ENCODE measurements at places on chromosomes 3 and 15.

DNA sequence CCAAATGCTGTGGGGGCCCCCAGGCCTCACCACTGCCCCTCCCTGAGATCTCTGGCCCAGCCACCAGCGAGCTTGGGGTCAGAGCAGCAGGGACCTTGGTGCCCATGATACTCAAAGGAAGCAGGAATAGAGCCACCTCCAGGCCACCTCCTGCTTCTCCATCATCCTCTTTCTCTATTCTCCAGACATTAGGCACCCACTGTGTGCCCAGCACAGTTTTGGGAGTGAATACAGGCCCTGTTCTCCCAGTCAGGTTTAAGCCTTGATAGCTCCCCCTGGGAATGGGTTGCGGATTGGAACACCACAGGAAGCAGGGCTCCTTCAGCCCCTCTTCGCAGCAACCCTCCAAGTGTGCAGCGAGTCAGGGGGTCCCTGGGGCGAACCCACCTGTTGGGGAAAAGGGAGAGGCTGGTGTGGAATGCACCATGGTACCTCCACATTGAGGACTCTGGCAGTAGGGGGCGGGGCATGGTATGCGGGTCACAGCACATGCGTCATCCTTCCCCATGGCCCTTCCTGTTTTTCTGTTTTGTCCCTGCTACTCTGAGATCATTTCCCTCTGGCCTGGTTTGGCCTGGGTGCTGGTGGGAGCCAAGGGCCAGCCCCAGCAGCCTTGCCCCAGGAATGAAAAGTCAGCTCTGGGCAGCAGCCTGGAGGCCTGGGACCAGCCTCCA is 14.2 kb upstream of the SEMA3B start:
- DNase-seq = no peak

DNA sequence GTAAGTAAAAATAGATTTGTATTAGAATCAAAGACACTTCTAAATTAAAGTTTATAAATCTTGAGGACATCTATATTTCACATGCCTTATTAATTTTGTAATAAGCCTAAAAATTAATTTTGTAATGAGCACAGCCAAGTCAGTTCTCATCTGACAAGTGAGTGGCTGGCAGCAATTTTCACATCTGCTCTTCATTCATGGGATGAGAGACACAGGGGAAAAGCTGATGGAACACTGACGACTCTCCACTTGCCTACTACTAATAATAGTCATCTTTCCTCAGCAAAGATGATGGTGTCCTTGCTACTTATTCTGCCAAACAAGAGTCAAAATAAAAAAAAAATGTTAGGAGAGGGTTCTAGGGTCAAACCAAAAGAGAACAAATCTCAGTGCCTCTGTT is 14.4 kb upstream of the CMSS1 start:
- DNase-seq = no peak

DNA sequence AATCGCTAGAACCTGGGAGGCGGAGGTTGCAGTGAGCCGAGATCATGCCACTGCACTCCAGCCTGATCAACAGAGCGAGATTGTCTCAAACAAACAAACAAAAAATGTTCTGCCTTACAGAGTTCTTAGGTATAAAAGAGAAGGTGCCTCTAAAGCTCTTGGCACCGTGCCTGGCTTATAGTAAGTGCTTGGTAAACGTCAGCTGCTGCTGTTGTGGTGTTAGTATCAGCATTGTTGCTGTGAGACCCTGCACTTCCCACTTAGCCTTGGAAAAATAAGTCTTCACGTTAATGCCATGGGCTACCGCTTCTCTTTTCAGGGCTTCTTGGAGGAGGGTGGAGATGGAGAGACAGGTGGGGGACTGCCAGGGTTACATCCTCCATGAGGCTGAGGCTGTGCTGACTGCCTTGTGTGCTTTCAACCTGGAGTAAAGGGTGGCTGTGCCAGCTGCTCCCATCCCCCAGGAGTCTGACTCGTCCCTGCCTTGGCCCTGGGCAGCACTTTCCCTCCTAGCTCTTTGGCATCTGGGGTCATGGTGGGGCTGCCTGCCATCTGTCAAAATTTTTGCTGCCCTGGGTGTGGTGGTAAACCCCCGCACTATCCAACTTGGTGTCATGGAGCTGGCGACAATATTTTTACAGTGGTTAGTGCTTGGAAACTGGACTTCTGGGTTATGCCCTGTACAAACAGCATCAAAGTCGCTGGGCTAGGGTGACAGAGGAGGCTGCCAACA is 17.8 kb downstream of the FLNB start:
- no peak for DNase-seq

DNA sequence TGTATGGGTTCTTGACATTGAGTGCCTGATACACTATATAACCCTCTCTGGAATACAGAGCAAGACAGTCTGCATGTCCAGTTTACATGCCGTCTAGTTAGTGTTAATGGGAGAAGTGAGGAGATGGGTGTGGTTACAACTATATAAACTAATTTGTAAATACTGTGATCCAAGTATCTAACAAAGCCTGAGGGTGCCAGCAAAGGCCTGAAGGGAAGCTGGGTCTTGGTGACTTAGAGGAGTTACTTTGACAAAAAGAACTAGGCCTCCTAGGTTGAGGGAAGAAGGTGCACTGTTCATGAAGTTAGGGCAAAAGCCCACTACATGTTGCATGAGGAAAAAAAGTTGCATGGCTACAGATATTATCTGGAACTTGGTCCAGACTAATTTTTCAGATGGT is 2.3 kb downstream of the NSUN3 start:
- DNase-seq = no peak

DNA sequence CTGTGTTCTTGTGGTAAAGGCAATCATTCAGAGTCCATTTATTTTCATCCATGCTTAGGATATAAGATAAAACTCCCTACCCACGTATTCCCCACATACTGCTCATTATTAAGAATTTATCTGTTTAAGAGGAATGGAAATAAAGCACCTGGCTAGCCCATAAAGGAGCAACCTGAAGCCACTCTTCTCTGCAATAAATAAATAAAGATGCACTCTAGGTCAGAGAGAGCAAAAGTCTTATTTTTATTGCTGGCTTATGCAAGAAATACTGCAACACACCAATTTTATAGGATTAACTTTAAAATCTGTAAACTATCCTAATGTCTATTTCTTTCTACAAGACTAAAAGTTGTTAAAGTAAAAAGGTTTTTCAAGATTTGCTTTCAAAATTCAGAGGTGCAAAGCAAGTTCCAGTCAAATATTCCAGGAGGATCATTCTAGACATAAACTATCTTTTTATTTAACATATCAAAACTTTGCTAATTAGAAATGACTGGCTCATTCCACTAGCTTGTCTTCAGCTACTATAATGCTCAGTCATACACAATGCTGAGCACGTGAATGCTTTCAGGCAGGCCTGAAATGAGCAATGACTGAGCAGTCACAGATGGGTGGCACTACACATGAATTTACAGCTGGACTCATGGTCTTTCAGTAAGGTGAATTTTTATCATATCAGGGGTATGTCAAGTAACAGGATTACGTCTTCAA is 7.1 kb downstream of the TJP1 start:
- no peak for DNase-seq

- DNase-seq = no peak
Measured at GRCh38 chr3:171113716-171114115, 87.2 kb upstream of the SLC2A2 start.

- DNase-seq = no peak
Measured at GRCh38 chr3:170309046-170309445, 48.5 kb upstream of the SKIL start.

DNA sequence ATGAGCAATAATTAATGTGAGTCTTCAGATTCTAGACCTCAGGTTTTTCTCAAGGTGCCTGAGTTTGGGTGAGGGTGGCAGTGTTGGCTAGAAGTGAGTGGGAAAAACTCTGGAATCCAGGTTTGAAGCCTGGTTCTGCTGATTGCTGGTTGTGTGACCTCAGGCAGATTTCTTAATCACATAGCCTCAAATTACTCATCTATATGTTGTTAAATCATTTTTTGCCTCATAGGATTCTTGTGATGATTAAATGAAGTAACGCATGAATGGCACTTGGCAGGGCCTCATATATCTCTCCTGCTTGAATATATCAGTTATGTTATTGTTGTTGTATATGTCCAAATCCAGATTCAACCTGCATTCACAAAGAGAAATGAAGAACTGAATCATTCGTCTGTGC is 60.5 kb downstream of the NR2F2 start:
- DNase-seq = no peak

DNA sequence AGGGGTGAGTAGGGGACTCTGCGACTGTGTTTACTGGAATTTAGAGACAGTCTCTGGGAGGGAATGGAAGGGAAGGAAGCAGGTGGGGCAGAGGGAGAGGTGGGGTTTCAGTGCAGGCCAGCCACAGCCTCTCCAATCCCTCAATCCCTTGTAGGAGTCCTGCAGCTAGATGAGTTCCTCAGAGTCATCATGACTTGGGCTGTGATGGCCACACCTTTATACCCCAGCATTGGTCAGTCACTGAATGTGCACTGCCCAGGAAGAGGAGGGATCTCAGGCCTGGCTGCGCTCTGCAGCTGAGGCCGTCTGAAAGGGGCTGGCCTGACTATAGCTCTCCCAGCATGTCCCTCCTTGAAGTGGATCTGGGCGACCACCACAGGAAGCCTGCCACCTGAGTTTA is 67.3 kb upstream of the GLCE start:
- no peak for DNase-seq

- DNase-seq = no peak
Measured at GRCh38 chr3:138642927-138643253, 34.3 kb downstream of the FAIM start.

GRCh38 chr15:33215941-33216872 is 21.7 kb upstream of the FMN1 start:
- DNase-seq = no peak

GRCh38 chr15:83854950-83855707 is 201.2 kb downstream of the ADAMTSL3 start:
- DNase-seq = no peak

DNA sequence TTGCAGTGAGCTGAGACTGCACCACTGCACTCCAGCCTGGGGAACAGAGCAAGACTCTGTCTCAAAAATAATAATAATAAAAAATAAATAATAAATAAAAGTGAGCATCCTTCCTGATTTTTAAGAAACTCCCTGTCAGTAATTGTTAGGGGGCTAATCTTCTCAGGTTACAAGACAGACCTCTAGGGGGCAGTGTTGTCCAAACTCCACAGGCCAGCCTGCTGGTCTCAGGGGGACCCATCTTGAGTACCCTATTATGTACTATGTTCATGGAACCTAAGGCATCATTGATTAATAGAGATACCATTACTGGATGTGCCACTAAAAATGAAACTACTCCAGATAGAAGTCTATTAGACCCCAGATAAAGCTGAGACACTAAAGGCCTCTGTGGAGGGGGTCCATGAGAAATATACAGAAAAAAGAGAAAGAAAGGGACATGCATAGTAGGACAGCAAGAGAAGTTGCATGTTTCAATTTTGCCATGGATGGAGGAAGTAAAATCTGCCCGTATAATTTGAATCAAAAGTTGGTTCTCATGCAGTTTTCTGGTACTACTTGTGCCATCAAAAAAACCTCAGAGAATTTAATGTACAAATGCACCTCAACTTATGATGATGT is 85.5 kb upstream of the CDV3 start:
- DNase-seq = no peak

GRCh38 chr3:72494130-72494529 is 354.1 kb downstream of the SHQ1 start:
- no peak for DNase-seq

DNA sequence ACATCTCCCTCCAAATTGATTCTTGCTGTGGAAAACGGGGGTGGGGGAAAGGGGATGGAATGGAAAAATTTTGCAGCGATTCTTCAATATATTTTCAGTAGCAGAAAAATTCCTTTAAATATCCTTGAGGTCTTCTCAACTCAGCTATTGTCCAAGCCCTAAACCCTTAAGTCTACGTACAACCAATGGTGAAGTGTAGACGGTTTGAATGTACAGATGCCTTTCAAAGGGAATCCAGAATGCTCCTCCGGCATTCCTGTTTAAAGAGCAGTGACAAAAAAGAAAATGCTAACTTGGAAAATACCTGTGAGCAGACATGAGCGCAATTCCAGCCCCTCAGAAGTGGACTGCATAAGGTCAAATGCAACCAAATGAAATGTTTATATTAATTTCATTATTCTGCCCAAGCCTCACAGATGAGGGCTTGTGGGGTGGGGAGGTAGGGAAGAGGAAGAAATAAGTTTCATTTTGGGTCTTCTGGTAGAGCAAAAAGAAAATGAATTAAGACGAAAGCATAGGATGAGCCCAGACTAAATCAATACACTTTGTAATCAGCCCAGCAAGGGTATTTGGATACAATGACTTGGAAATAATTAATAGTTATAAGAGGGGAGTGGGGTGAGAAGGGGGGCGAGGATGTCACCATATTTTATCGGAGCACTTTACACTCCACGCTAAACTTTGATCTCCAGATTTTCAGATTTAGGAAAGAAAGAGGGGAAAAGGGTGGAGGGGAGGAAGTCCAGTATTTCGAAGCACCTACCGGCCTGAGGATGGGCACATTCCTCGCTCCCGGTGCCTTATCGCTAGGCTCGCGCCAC is 2.7 kb downstream of the FOXP1 start:
- no peak for DNase-seq

DNA sequence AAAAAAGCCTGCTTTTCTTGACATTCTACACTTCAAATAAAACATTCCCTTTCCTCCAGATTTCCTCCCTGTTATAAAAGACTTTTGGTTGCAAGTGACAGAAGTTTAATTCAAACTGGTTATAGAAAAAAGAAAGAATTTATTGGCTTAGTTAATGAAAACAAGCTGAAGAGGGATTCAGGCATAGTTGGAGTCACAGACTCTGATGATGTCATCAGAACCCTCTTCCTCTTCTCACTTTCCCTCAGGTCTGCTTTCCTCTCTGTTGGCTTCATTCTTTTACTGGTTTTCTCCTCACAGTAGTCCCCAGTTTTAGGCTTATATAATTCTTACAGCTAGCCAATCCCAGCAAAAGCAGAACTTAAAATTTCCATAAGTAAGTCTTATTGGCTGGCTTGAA is 32.0 kb upstream of the MBNL1 start:
- DNase-seq = no peak

DNA sequence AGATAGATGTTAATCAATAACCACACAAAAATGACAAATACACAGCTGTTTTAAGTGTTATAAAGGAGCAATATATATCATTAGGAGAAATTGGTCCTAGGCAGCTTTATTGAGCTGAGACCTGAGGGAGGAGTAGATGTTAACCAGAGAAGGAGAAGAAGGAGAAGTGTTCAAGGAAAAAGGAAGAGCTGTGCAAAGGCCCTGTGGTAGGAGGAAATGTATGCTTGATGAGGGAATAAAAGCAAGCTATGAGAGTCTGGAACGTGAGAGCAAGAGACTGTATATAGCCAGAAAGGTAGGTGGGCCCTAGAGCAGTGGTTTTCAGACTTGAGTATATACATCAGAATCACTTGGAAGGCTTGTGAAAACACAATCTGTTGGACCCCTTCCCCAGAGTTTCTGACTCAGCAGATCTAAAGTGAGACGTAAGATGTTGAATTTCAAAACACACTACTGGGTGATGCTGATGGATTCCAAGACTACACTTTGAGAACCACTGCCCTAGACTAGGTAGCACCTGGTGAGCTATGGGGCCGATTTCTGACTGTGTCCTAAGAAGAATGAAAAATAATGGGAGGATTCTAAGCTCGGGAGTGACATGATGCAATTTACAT is 342.3 kb upstream of the ADAMTS9 start:
- no peak for DNase-seq

GRCh38 chr15:70340494-70340870 is 242.8 kb upstream of the TLE3 start:
- no peak for DNase-seq

Data from neural crest cell (in vitro differentiated cells).